ENCODE measurements at places on chromosomes 4 and X. TPM values are rescaled to one million over a fixed set of nuclear protein-coding genes. Genes with fewer than 3 reads are reported as not detected.

The IL13RA1 gene
- total RNA-seq: not detected

- no peak overlapping the region for H3K4me3 ChIP-seq
- DNase-seq: no peak
- no peaks in the 10 kb centered on the region for H3K36me3 ChIP-seq
Measured at GRCh38 chr4:149993030-149993429, 85.2 kb upstream of the DCLK2 start.

GRCh38 chr4:77821775-77822174 is 2.6 kb upstream of the CNOT6L start:
- H3K27ac ChIP-seq: peak overlapping the region; percentile 100
- H3K4me3 ChIP-seq: peak overlapping the region; percentile 96
- peak; percentile 50 for DNase-seq
- no peaks in the 10 kb centered on the region for H3K27me3 ChIP-seq

DNA sequence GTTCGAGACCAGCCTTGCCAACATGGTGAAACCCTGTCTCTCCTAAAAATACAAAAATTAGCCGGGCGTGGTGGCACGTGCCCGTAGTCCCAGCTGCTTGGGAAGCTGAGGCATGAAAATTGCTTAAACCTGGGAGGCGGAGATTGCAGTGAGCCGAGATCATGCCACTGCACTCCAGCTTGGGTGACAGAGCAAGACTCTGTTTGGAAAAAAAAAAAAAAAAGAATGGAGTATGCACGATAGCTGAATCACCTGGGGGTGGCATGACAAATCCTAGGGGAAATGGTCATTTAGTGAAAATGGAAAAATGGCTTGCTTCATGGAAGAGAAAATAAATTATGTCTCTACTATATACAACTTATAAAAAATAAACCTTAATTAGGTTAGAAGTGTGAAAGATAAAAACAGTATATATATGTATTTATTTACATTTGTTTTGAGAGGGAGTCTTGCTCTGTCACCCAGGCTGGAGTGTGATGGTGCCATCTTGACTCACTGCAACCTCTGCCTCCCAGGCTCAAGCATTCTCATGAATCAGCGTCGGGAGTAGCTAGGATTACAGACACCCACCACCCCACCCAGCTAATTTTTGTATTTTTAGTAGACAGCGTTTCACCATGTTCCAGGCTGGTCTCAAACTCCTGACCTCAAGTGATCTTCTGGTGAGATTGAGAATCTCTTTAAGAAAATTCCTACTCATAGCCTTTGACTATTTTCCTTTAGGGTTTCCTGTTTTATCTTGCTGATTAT is 19.3 kb upstream of the ING2 start:
- H3K36me3 ChIP-seq: no peaks in the 10 kb centered on the region
- no peak overlapping the region for H3K4me3 ChIP-seq
- no peak overlapping the region for H3K27ac ChIP-seq
- H3K4me1 ChIP-seq: no peaks in the 10 kb centered on the region
- H3K27me3 ChIP-seq: no peaks in the 10 kb centered on the region

The ARHGEF9 gene
- 23.9 TPM for total RNA-seq

The NR0B1 gene
- total RNA-seq: not detected

DNA sequence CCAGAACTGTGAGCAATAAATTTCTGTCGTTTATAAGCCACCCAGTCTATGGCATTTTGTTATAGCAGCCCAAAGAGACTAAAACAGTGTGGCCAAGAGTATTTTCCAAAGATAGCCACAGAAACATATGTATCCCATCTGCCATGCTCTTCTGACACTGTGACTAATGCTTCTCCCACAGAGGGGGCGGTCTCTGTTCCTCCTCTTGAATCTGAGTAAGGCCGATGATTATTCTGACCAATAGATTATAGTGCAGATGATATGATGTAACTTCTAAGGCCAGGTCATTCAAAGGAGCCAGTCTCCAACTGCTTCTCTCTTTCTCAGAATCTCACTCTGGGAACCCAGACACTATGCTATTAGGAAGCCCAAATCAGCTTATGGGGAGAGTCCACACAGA is 570.7 kb downstream of the BCOR start:
- no peaks in the 10 kb centered on the region for H3K27me3 ChIP-seq
- H3K36me3 ChIP-seq: no peaks in the 10 kb centered on the region
- no peak overlapping the region for H3K27ac ChIP-seq
- no peak for DNase-seq

The IQCM gene
- not detected for total RNA-seq

The PRR32 gene
- total RNA-seq: not detected

DNA sequence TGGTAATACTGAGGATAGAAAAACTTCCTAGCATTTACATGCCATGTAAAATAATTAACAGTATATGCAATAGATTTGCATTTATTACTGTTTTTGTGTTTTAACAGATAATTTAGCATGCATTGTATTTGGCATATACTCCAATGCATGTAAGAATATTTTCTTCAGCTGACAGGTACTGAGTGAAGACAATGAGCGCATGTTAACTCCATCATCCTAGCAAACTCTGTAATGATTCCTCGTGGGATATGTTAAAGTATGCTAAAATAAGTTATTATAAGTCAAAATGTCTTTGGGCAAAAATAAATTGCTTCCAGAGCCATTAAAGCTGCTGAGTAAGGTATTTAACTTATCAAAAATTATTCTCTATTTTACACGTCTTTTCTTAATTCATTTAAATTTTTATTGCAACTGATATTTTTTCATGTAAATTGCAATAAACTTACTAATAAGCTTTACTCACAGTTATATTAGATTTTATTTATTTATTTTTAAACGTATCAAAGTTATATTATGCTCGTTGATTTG is 616.4 kb upstream of the NDST4 start:
- no peaks in the 10 kb centered on the region for H3K4me1 ChIP-seq
- no peak overlapping the region for H3K27ac ChIP-seq
- no peak overlapping the region for H3K4me3 ChIP-seq
- H3K27me3 ChIP-seq: no peaks in the 10 kb centered on the region

DNA sequence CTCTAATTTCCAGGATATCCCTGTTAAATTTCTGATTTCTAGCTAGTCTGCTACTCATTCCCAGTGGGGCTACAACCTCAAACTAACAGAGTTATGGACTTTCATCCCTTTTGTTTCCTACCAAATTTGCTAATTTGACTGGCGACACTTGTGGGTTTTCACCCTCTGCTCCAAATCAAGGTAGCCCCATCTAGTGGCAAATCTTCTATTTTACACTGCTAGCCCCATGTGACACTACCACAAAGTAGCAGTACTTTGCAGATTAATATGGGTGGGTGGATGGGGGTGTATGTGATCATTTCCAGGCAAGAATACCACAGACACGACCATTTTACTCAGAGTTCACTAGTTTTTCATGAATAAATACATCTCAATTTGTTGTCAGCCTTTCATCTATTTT is 150.3 kb downstream of the MSL3 start:
- H3K4me1 ChIP-seq: no peaks in the 10 kb centered on the region
- H3K27ac ChIP-seq: no peak overlapping the region
- no peaks in the 10 kb centered on the region for H3K36me3 ChIP-seq

Data from activated CD4-positive, alpha-beta memory T cell treated with anti-CD3 and anti-CD28 coated beads, Interleukin-2, amount 10 ng/mL, durations not matched to agents 7 days and 5 days (primary cell).